Karpas-422 (cell line): ENCODE measurements at places on chromosomes 1 and 21. TPM values are rescaled to one million over a fixed set of nuclear protein-coding genes. Genes with fewer than 3 reads are reported as not detected.

DNA sequence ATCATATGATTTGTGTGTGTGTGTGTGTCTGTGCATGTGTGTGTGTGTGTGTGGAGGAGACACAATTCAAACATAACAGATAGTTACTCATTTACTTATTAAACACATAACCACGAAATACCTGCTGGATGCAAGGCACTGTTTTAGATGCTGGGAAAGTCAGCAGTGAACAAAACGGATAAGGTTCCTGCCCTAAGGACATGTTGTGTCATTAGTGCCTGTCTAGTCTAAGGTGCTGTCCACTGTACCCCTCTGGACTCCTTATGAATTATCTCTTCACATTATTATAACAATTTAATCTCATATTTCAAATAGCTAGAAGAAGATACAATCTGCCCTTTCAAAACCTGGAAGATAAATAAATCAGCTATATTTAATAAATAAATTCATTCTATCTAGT is 162.4 kb downstream of the PLPPR5 start:
- no peak overlapping the region for H3K27ac ChIP-seq
- DNase-seq: no peak
- no peaks in the 10 kb centered on the region for H3K27me3 ChIP-seq
- H3K4me1 ChIP-seq: no peaks in the 10 kb centered on the region

GRCh38 chr1:202411422-202411821 is 62.9 kb downstream of the PPP1R12B start:
- H3K4me1 ChIP-seq: peaks cover 9% of the 10 kb centered on the region
- no peaks in the 10 kb centered on the region for H3K27me3 ChIP-seq
- DNase-seq: no peak
- no peak overlapping the region for H3K4me3 ChIP-seq
- no peak overlapping the region for H3K27ac ChIP-seq

Gene ESPN
- not detected in 2 replicates for total RNA-seq

GRCh38 chr21:43981151-43981870 is 30.8 kb upstream of the TRAPPC10 start:
- no peak overlapping the region for H3K4me3 ChIP-seq
- no peaks in the 10 kb centered on the region for H3K27me3 ChIP-seq
- H3K4me1 ChIP-seq: peaks cover 11% of the 10 kb centered on the region
- no peak overlapping the region for H3K27ac ChIP-seq
- peaks cover 8% of the 10 kb centered on the region for H3K36me3 ChIP-seq

DNA sequence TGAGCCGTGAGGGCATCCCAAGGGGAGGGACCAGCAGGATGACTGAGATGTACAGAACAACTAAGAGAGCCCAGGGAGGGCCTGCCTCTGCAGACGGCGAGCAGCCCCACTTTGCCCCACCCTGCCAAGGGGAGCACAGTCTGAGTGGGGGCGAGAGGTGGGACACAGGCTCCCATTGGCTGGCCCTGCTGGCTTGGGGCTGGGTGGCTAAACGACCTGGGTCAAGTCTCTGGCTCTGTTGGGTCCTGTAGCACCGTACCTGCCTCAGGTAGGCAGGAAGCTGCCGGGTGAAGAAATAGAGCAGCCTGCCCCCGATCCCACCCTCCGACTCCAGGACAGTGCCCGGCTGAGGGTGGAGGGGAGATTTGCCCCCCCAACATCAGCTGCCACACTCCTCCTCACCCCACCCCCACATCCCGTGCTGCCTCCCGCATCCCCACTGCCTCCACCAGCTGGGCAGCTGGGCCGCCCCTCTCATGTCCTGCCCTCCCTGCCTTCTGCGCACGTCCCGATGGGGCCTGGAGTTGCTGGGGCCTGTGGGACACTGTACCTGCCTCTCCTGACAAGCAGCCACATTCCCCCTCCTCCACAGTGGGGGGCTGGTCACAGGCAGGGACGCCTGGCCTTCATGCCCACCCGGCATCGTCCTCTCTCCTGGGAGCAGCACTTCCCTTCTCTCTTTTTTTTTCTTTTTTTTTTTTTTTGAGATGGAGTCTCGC is 12.6 kb upstream of the PLEKHG5 start:
- no peak for DNase-seq
- no peak overlapping the region for H3K4me3 ChIP-seq
- no peak overlapping the region for H3K27ac ChIP-seq
- no peaks in the 10 kb centered on the region for H3K4me1 ChIP-seq

Gene TBX15
- total RNA-seq: not detected in 2 replicates

GRCh38 chr1:184017306-184017705 is 20.2 kb downstream of the COLGALT2 start:
- H3K4me1 ChIP-seq: no peaks in the 10 kb centered on the region
- no peak overlapping the region for H3K4me3 ChIP-seq
- no peak overlapping the region for H3K27ac ChIP-seq
- no peak for DNase-seq

DNA sequence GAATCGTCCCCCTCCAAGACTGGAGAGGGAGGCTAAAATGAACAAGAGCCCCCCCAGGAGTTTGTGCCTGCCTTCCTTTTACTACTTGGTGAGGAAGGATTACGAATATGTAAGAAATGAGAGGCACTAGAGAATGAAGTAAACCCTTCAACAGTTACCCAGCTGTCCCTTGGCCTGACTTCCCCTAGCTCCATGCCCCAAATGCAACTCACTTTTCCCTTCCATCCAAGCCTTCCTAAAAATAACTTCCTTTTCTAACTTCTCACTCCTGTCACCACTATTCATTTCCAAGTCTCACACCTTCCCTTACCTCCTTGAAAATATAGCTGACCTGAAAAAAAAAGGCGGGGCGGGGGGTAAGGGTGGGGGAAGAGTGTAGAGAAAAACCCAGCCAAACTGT is 96.6 kb upstream of the HNRNPU start:
- no peaks in the 10 kb centered on the region for H3K4me1 ChIP-seq
- H3K27ac ChIP-seq: no peak overlapping the region
- H3K36me3 ChIP-seq: no peaks in the 10 kb centered on the region
- H3K27me3 ChIP-seq: no peaks in the 10 kb centered on the region
- no peak overlapping the region for H3K4me3 ChIP-seq

Gene LCE1E
- not detected in 2 replicates for total RNA-seq

Gene CAPN9
- total RNA-seq: not detected in 2 replicates

DNA sequence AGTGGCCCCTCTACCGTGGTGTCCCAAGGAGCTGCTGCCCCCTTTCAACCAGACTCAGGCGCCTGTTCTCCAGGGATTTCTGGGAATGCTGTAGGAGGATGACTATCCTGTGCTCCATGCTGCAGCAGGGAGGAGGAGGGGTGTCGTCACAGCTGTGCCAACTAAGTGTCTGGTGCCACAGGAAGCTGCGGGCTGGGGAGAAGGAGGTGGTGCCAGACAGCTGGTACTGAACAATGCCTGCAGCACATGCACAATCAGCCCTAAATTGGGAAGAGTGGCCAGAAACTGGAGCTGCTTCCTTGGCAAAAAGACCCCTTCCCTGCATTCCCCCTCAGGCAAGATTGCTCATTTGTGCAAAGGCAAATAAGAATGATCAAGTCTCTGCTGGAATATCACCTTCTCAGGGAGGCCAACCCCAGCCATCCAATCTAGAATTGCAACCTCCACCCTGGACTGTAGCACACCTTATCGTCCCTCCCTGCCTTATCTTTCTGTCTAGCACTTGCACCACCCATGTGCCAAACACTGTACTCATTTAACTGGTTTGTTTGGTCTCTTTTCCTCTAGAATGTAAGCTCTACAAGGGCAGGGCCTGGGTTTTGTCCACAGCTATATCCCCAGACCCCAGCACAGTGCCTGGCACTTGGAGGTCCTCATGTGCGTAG is 33.3 kb downstream of the LAMB3 start:
- no peak for DNase-seq
- no peaks in the 10 kb centered on the region for H3K27me3 ChIP-seq
- H3K4me3 ChIP-seq: no peak overlapping the region
- no peaks in the 10 kb centered on the region for H3K4me1 ChIP-seq
- no peak overlapping the region for H3K27ac ChIP-seq

DNA sequence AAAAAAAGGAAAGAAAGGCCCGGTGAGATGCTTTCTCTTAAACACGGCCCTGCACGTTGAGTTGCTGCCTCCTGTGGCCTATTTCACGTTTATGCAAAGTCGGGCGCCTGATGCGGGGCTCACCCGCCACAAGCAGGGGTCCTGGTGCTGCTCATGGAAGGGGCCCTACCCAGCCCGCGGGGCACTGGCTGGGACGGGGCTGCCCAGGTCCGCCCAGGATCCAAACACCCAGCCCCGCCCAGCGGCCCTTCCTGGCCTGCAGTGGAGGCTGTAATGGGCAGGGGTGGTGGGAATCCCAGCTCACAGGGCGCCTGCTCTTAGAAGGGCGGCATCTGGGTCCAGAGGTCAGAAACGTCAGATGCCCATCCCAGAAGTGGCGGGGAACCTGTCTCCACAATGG is 1.6 kb downstream of the COL6A2 start:
- DNase-seq: no peak
- H3K27me3 ChIP-seq: no peaks in the 10 kb centered on the region
- H3K4me1 ChIP-seq: no peaks in the 10 kb centered on the region
- no peak overlapping the region for H3K4me3 ChIP-seq
- no peaks in the 10 kb centered on the region for H3K36me3 ChIP-seq

- H3K36me3 ChIP-seq: no peaks in the 10 kb centered on the region
- no peak overlapping the region for H3K4me3 ChIP-seq
- no peak overlapping the region for H3K27ac ChIP-seq
- no peak for DNase-seq
- H3K4me1 ChIP-seq: no peaks in the 10 kb centered on the region
- H3K27me3 ChIP-seq: no peaks in the 10 kb centered on the region
Observed at GRCh38 chr21:26079366-26079765, 91.2 kb downstream of the APP start.
